Hippocampal formation (tissue), 2 donors: ENCODE measurements at places on chromosomes 6 and 20.

DNA sequence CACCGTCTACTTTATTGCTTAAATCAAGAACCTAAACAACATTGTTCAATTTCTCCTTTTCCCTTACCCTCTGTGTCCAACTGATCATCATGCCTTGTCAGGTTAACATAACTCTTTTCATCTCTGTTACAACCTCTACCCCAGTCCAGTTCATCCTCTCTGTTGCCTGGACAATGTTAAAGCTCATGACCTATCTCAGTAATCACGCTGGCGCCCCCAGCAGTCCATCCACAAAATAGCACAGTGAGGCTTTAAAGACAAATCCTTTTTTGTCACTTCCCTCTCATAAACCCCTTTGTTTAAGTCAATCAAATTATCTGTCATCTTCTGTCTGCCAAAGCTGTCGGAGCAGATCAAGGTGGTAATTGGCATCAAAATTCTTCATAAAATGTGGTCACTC lies 140.1 kb downstream of the QKI start:
- DNase-seq: no peak

DNA sequence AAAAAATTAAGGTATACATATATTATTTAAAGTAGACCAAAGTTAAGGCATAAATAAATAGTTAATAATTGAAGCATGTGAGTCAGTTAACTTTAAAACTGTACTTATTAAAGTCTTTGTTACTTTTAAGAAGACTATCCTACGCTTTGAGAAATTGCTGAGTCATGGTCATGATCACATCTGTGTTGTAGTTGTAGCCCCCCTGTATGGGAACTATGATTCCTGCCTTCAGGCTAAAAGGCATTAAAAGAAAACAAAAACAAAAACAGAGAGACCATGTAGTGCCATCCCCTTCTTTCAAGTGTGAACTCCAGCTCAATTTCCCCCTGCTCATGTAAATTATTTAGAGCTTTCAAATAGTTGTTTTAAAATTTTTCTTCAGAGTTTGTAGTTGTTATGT lies 123.4 kb downstream of the FLRT3 start:
- DNase-seq: no peak

DNA sequence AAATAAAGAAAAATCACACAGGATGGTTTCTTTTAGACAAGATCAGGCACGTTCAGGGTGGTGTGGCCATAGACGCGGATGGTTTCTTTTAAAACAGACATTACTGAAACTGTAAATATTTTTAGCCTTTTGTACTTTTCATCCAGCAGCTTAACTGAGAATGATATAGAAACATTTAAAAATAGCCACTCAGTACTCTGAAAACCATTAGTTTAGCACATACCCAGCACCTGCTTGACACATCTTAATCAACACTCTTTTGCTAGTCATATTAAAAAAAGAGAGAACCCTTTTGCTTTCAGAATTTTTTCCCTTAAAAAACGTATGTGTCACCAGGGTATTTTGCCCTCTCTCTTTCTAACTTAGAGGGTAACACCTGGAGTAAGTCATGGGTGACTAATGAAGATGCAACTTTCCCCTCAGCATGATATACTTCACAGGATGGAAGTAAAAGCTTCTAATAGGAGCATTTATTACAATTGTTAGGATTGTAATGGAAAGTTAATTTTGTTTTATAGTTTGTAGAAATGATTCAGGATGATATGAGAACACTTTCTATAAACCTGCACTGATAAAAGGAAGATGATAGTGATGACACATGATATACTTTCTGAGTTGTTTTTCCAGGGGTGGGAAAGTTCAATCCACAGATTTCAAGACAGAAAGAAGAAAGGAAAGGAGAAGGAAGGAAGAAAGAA lies 45.2 kb downstream of the BACH2 start:
- no peak for DNase-seq

GRCh38 chr6:160520043-160520904 lies 143.8 kb downstream of the LPA start:
- peak; percentile 58 for DNase-seq

GRCh38 chr20:58434326-58434725 lies 45.3 kb downstream of the VAPB start:
- DNase-seq: no peak

DNA sequence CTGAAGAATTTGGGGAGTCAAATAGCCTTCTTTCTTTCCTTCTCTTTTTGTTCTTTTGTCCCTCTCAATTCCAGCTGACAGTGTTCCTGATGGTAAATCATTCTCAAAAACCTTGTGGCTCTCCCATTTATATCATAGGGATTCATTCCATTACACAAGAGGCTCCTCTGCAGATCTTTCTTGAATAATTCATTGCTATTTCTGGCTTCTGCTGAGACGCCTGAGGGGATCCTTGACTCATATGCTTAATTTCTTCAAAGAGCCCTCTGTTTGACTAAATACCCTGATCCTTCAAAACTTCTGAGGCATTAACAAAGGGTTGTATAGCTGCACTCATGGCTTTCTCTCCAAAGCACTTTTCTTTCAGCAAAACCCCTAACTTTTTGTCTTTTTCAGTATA lies 289.3 kb downstream of the FARS2 start:
- DNase-seq: no peak
